D341Med (cell line): ENCODE measurements at places on chromosomes 7 and 10.

DNA sequence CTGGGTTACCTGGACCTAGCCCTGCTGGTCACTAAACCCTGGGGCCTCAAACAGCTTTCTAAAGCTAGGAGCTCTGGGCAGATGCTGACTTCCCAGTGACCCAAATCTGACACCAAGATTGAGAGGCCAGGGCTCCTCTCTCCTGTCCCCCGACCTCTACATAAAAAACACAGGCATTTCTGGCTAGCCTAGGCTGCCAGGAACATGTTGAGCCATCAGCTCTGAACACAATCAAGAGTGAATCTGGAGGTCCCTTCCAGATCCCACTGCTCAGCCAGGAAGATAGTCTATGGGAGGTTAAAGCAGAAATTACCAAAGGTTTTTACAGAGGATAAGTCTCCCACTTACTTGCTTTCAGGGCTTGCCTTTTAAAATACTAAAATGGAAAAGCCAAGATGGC, 22.1 kb upstream of the PDE1C start:
- no peak for DNase-seq

DNA sequence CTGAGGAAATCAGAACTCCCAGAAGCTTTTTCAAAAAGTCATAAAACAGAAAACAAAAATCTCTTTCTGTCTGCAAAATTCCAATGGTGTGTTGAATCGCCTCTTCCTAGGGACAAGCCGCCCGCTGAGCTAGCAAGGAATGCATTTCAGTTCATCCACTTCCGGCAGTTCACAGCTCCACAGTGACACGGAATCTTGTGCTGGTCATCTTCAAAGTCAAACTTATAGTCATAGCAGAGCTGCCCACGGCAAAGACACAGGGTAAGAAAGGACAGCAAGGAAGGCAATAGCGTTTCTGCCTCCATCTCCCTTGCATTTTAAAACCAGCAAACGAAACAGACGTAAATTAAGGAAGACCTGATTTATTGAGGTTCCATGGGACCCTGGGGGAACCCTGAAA, 111.2 kb downstream of the GALNT11 start:
- DNase-seq: no peak

GRCh38 chr10:112949875-112950507, at the start of gene TCF7L2:
TSS of gene TCF7L2 (plus strand) at chr10:112950247. CDS start at chr10:112950757, 510 bp downstream.
- DNase-seq: peak; percentile 83

DNA sequence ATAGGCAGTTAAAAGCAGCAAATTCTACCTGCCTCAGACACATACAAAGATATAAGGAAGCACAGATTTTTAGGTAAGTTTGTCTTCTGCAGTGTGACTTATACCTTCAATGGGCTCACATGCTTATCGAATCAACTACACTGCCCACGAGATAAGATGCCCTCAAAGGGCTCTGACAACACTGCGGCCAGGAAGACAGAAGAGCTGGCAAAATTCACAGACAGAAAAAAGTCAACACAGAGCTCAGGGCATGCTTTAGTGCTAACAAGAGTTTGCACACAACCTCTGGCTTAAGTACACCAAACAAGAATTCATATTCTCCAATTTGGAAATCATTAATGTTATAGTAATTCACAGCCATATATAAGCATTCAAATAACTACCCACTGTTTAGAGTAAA, 62.3 kb downstream of the LARP4B start:
- DNase-seq: no peak

- DNase-seq: no peak
Measured at GRCh38 chr7:47536661-47537611, 45.0 kb downstream of the TNS3 start.

GRCh38 chr7:14766747-14767146, 135.8 kb downstream of the DGKB start:
- no peak for DNase-seq

DNA sequence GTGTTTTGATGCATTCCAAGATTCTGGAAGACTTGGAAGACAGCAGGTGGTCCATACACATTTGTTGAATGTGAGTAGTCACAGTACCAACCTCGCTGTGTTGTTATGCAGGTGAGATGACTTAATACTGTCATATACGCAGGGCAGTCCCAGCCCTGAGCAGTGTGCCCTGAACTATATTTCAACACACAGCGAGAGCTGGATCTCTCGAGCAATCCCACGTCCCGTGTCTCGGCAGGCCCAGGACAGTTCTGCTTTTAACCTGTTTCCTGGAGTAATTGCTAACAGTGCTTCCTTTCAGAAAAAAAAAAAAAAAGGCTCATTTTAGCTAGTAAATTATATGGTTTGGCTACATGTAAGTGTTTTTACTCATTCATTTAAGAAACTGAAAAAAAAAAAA, 179.7 kb downstream of the PRKCQ start:
- no peak for DNase-seq

GRCh38 chr7:29372351-29373090, 177.9 kb downstream of the CHN2 start:
- no peak for DNase-seq

DNA sequence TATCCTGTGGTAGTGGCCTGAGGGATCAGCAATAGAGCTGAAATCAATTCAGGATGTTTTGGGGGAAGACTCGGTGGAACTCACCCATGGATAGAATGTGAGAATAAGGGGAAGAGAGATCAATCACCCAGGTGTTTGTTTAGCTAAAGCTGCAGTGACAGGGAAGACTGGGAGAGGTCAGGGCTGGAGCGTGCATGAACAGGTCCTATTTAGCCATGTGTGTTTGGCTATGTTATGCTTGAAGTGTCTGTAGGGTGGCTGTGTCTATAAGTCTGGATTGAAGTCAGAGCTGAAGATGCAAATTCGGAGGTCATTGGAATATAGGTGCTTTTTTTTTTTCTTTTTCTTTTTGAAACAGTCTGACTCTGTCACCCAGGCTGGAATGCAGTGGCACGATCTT, 4.6 kb downstream of the ATP6V1F start:
- no peak for DNase-seq

DNA sequence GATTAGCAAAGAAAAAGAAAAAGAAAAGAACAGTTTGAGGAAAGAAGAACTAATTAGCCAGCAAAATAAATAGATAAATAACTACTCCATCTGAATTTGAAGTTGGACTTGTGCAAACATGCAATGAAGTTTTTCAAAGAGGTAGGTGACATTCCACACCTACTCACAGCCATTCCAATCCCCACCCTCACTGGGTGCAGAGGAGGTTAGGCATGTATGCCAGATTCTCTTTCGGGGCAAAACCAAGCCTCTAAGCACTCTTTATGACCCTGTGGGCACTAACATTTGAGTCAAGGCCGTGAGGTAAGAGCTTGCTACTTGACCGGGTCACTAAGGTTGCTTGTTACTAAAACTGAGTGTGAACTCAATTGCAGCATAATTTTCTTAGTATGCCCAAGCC, 108.4 kb upstream of the SEMA3A start:
- DNase-seq: no peak

GRCh38 chr7:27179503-27180430, 5.3 kb downstream of the HOXA11 start:
- DNase-seq: peak; percentile 85

- peak; percentile 76 for DNase-seq
Measured at GRCh38 chr10:30433306-30433729, 666 bp upstream of the MAP3K8 start.

DNA sequence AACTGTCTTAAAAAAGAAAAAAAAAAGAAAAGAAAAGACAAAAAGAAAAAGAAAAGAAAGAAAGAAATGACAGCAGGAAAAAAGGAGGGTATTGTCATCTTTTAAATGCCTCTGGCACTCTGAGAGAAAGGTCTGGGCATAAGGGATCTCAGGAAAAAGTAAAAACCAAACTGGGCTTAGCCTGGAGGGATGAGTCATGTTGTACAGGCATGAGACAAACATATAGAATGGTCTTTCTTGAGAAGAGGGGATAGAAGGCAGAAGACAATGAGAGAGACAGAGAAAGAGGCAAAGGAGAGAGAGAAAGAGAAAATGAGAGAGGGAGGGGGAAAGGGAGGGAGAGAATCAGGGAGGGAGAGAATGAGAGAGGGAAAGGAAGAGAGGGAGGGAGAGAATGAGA, 32.3 kb upstream of the KCNMA1 start:
- DNase-seq: no peak

- no peak for DNase-seq
Measured at GRCh38 chr10:96632974-96633710, 46.3 kb upstream of the TM9SF3 start.

- no peak for DNase-seq
Measured at GRCh38 chr7:66047426-66047825, 28.2 kb upstream of the ASL start.

DNA sequence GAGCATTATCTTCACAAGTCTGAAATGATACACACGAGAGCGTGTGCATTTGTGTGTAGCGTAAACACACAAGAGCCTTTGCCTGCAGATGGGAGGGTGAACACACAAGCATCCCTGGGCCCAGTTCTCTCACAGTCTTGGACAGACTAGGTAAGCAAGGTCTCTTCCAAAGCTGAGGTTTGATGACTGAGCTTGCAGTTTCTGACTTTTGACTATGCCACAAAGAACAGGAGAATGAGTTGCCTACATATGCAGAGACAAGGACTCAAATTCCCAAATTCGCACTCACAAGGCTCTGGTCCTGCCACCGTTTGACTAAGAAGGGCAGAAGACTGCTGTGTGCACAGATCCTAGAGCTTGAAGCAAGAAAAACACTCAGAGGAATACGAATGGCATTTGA, 55.8 kb downstream of the FAM53B start:
- DNase-seq: no peak

GRCh38 chr10:56370217-56371113, 9.4 kb upstream of the ZWINT start:
- no peak for DNase-seq

GRCh38 chr7:121054925-121055324, 66.4 kb downstream of the CPED1 start:
- DNase-seq: no peak

GRCh38 chr10:32846974-32847373, 111.1 kb downstream of the ITGB1 start:
- DNase-seq: no peak
